ENCODE measurements at places on chromosomes 7 and 10.
A peak's percentile ranks its signal among the peaks of the same experiment; 100 is the strongest.

DNA sequence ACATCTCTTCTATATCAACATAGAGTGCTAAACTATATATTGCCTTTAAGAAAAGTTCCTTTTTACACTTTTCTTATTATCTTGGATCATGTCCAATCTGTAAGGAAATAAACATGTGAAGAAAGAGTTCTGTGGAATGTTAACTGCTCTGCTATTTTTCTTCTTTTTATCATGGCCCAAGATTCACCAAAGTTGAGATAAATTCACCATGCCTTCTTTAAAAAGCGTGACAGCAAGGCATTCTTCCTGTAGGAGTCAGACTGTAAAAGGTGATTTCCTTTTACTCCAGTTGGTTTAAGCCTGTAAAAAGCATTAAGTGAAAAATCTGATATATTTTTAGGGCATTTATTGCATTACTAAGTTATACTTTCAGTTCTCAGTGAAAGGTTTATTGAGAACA is 165.7 kb upstream of the FZD1 start:
- DNase-seq, result no peak

GRCh38 chr10:119252051-119252465 is 44.7 kb downstream of the GRK5 start:
- no peak for DNase-seq

- no peak for DNase-seq
Measured at GRCh38 chr10:90872648-90873020, 860 bp downstream of the RPP30 start.

DNA sequence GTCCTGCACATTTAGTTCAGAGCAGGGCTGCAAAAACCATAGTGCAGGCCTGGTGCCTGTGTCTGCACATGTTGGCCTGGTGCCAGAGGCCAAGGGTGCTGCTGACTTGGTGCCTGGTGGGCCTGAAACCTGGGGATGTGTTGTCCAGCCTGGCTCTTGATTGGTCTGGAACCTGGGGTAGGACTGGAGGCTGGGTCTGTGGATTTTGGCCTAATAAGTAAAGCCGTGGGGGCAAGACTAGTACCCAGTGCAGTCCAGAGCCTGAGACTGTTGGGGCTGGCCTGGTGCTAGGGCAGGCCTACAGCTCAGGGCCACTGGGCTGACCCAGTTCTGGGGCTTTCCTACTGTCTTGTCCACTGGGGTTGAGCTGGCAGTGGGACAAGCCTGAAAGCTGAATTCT is 817.9 kb downstream of the DNAJB9 start:
- no peak for DNase-seq

DNA sequence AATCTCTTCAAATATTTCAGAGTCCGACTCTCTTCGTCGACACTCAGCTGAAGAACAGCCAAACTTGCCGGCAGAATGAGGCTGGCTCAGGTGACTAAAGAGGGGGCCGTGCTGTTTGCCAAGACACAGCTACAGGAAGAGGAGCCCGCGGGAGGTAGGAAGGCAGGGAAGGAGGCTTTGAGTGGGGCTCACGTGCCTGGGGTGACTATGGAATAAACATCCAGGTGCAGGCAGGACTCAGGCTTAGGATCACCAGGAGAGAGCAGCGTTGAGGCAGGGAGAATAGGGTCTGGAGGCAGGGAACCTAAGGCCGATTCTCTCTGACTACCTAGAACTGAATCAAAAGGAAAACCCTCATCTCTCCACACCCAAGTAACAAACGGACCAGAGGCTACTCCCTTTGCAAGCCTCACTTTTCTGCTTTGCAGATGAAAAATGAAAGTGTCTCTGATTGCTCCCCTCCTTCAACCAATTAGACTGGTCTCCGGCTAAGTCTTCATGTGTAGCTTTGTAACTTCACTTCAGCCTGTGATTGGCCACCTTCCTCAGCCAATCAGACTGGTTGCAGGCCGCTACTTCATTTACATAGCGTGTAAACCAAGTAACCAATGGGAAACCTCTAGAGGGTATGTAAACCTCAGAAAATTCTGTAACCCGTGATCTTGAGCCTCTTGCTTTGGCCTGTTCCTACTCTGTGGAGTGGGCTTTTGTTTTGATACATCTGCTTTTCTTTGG is 19.7 kb upstream of the BNIP3 start:
- DNase-seq, result no peak

GRCh38 chr7:20064974-20065862 is 152.0 kb downstream of the MACC1 start:
- no peak for DNase-seq

- DNase-seq, result peak; percentile 59
Measured at GRCh38 chr10:48306870-48307710, 613 bp downstream of the MAPK8 start.

- DNase-seq, result no peak
Measured at GRCh38 chr10:80945264-80945880, 407.7 kb downstream of the SH2D4B start.

GRCh38 chr7:38801786-38802185 is 107.2 kb downstream of the VPS41 start:
- DNase-seq, result no peak
